Activated CD4-positive, alpha-beta T cell treated with anti-CD3 and anti-CD28 coated beads for 1 hour (primary cell): ENCODE measurements at places on chromosomes 3 and 15.

- DNase-seq = no peak
These were observed 52.7 kb upstream of the SCAANT1 start for GRCh38 chr3:63964681-63965485.

GRCh38 chr3:82088749-82089148, 327.3 kb upstream of the GBE1 start:
- no peak for DNase-seq

DNA sequence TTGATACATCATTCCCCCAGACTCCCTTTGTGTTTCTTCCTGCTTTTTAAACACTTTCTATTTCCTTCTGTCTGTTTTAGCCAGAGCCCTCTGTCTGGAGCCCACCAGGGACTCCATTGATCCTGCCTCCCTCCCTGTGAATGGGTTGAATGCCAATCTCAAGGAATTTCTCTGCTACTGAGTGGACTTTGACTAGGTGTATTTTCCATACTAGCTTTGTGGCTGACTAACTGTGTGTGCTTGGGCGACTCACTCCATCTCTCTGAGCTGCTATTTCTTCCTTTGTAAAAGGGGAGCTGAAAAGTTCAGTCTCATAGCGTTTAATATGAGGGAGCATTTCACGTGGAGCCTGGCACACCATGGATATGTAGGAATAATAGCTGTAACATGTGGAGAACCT, 98.8 kb downstream of the EEFSEC start:
- no peak for DNase-seq

DNA sequence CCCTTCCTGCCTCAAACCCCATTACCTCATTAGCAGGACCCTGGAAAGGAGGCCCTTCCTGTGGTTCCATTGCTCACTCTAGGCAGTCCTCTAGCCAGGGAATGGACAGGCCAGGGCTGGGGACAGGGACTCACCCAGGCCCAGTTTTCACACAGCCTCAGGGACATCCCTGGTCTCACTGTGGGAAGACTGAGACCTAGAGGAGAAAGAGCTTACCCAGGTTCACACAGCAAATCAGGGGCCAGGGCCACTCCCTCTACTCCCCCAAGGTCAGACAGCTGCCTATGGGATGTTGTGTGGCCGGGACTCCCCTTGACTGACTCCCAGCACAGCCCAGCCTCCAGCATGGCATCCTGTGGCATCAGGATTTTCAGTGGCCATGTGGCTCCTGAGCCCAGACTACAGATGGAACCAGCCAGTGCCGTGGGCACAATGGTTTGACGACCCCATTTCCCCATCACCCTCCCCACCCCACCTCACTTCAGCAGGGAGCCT, 49.3 kb downstream of the ADAMTS7 start:
- DNase-seq = no peak

GRCh38 chr3:149647285-149647684, 10.5 kb downstream of the WWTR1 start:
- no peak for DNase-seq

DNA sequence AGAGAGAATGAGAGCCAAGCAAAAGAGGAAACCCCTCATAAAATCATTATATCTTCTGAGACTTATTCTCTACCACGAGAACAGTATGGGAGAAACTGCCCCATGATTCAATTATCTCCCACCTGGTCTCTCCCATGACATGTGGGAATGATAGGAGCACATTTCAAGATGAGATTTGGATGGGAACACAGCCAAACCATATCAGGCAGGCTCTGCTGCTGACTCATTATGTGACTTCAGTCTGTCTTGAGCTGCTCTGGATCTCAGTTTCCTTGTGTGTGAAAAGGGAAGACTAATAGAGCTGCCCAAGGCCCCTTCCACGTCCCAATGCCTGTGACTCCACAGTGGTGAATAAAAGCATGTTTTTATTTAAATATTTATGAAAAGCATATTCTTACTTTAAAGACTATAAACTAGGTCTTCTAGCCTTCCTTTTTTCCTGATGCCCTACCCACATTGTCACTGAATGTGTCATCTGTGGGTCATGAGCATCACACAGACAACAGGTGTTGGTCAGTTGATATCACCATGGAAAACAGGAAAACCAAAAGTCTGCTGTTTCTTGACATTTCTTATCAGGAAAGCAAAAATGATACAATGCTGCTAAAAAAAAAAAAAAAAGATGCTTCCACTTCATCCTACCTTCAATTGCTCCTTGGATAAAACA, 96.0 kb upstream of the PPP2R3A start:
- no peak for DNase-seq

- peak; percentile 39 for DNase-seq
These were observed at the start of gene SPESP1 for GRCh38 chr15:68930268-68931022. TSS of gene SPESP1 (plus strand) at chr15:68930525. CDS start at chr15:68930654, 129 bp downstream.

DNA sequence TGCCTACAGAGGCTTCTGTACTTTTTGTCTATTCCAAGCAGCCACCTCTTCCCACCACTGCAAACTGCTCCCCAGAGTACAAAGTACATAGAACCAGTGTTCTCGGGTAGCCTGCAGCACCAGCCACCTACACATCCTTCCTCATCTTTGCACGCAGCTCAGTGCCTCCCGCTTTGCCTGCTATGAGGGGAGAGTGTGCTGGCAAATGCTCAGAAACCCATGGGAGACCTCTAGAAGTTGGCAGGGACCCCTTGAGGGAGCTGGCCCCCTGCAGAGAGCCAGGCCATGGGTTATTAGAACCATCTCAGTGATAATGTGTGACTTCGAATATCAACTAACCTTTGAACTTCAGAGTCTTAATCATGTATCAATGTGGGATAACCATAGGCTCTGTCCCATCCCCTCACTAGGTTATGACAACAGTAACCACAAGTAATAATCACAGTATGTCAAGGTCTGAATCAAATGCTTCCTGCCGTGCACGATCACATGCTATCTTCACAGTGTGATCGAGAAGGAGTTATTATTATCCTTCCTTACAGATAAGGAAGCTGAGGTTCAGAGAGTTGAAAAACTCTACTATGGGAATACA, 22.8 kb upstream of the SMAD3 start:
- no peak for DNase-seq

DNA sequence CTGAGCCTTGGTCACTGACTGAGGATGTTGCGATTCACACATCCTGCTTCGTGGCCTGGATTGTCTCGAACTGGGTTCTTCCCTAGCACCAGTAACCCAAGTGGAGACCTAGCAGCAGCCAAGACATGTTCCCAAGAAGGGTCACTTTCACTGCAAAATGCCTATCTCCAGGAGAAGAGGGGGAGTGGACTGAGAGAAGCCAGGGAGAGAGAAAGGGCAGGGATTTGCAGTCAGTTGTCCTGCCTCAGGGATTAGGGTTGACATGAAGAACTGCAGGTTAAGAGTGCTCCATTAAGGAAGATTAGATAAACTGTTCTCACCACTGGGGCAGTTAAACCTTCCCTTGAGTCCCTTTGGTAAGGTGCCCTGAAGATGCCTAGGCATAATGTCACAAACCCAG, 5.7 kb upstream of the CD276 start:
- no peak for DNase-seq

- DNase-seq = no peak
These were observed 18.8 kb upstream of the FAM81A start for GRCh38 chr15:59419170-59419569.

GRCh38 chr3:135348690-135349089, 553.6 kb downstream of the EPHB1 start:
- DNase-seq = no peak

- DNase-seq = no peak
These were observed 151.4 kb downstream of the OTOL1 start for GRCh38 chr3:161647936-161648470.

DNA sequence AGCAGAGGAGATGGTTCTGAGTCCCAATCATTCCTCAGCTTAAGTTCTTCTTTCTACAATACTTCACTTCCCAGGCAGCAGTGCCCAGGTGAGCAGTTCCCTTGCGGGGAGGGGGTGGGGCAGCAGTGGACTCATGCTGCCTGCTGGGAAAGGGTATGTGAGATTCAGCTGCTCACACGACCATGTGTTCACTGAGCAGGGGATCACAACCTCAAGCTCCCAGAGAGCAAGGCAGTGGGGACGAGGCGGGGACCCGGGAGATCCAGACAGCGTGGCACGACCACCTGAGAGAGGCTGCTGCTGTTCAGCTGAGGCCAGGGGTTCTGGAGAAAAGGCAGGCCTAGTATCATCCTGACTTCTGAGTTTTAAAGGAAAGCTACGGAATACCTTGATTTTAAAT, 166.6 kb downstream of the XXYLT1 start:
- no peak for DNase-seq
